Endodermal cell (in vitro differentiated cells): ENCODE measurements at places on chromosomes 6 and 20. TPM values are rescaled to one million over a fixed set of nuclear protein-coding genes. Genes with fewer than 3 reads are reported as not detected.
A peak's percentile ranks its signal among the peaks of the same experiment; 100 is the strongest.

- no peaks in the 10 kb centered on the region for H3K4me1 ChIP-seq
- H3K4me3 ChIP-seq = no peak overlapping the region
- no peaks in the 10 kb centered on the region for H3K36me3 ChIP-seq
- no peak overlapping the region for H3K27ac ChIP-seq
- no peak for DNase-seq
These were observed 16.6 kb downstream of the PRKN start for GRCh38 chr6:162710936-162711335.

DNA sequence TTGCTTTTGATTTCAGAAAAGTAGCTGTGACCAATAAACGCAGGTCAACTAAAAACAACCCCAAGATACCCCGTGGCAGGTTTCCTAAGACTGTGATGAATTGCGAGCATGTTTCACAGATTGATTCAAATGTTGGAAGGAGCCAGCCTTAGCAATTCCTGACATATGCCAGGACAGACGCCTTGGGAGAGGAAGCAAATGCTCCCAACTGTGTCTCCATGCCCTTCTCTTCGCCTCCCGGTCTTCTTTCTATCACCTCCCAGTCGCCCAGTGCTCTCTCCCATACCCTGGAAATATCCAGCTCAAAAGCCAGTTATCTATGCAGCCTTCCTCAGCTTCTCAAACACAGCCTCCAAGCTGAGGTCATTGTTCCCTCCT, 32.0 kb downstream of the KIAA0319 start:
- H3K4me3 ChIP-seq = no peak overlapping the region
- H3K27ac ChIP-seq = no peak overlapping the region
- no peak for DNase-seq
- H3K36me3 ChIP-seq = no peaks in the 10 kb centered on the region

Gene WASF1
- total RNA-seq = 34.8 and 35.3 TPM in 2 replicates

- no peak overlapping the region for H3K27ac ChIP-seq
- no peaks in the 10 kb centered on the region for H3K36me3 ChIP-seq
- no peaks in the 10 kb centered on the region for H3K27me3 ChIP-seq
These were observed 169.9 kb downstream of the BCAS1 start for GRCh38 chr20:53900380-53900999.

GRCh38 chr6:137625808-137626207, 131.6 kb upstream of the OLIG3 start:
- peaks cover 4% of the 10 kb centered on the region for H3K4me1 ChIP-seq
- no peaks in the 10 kb centered on the region for H3K27me3 ChIP-seq
- DNase-seq = no peak
- no peak overlapping the region for H3K4me3 ChIP-seq
- no peak overlapping the region for H3K27ac ChIP-seq
- H3K36me3 ChIP-seq = no peaks in the 10 kb centered on the region

DNA sequence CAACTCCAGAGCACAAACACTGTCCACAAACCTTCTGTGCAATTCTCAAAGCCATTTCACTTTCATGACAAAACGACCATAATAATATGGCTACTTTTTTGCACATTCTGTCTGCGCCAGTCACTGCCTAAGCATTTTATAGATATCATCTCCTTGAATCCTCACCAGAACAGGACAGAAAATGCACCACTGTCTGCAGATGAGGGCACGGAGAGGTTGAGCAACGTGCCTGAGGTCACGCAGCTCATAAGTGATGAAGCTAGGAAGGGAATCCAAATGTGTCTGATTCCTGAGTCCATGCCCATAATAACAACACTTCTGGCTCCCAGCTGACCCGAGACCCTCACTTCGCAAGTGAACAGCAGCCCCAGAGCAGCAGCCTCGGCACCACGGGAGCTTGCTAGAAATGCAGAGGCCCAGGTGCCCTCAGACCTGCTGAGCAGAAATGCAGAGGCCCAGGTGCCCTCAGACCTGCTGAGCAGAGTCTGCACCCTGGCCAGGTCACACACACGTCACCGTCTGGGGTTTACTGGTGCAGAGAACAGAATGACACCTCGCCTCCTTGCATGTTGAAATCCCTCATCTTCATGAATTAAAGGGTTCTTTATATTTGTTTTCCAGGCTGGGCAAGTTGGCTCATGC, 265.2 kb downstream of the BMP7 start:
- no peak for DNase-seq
- no peak overlapping the region for H3K27ac ChIP-seq
- no peak overlapping the region for H3K4me3 ChIP-seq
- peaks cover 3% of the 10 kb centered on the region for H3K4me1 ChIP-seq
- H3K36me3 ChIP-seq = no peaks in the 10 kb centered on the region

GRCh38 chr20:51426718-51427650, 115.5 kb downstream of the NFATC2 start:
- no peak overlapping the region for H3K27ac ChIP-seq
- no peaks in the 10 kb centered on the region for H3K36me3 ChIP-seq
- DNase-seq = no peak
- no peak overlapping the region for H3K4me3 ChIP-seq
- H3K4me1 ChIP-seq = no peaks in the 10 kb centered on the region

DNA sequence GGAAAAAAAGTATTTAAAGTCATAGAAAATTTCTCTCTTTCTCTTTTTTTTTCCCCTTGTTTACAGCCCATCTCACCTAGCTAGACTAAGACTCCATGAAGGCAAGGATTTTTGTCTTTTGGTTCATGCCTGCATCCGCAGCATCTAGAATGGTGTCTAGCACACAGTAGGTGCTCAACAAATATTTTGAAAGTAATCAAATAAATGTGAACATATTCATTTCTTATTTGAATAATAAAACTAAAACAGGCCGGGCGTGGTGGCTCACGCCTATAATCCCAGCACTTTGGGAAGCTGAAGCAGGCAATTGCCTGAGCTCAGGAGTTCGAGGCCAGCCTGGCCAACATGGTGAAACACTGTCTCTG, 4.7 kb upstream of the ZNF341 start:
- no peak overlapping the region for H3K27ac ChIP-seq
- no peaks in the 10 kb centered on the region for H3K36me3 ChIP-seq
- H3K4me3 ChIP-seq = no peak overlapping the region
- no peaks in the 10 kb centered on the region for H3K4me1 ChIP-seq

DNA sequence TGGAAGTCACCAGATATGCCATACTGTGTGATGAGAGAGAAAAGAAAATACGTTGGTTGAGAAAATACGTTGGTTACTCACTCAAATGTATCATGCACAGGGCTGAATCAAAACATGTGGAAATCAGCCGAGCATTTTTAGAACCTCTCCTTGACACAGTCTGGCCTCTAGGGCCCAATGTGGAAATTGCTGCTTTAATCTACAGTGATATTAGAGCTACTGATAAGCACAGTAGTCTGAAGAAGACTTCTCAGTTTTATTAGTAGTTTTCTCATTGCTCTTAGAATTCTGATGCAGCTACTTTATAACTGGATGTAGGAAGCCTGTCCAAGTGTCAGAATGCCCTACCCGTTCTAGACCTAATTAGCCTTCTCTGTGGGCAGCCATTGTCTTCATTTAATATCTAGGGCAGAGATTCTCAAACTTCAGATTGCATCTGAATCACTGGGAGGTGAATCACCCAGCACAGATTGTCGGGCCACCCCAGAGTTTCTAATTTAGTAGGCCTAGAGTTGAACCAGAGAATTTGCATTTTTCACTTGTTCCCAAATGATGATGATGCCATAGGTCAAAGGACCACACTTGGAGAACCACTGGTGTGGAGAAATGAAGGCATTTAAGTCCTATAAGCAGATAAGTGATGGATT, 229.1 kb downstream of the PLCB1 start:
- peaks cover 23% of the 10 kb centered on the region for H3K4me1 ChIP-seq
- no peak for DNase-seq
- no peaks in the 10 kb centered on the region for H3K36me3 ChIP-seq
- no peak overlapping the region for H3K27ac ChIP-seq
- H3K4me3 ChIP-seq = peak overlapping the region; percentile 67
- H3K27me3 ChIP-seq = no peaks in the 10 kb centered on the region

DNA sequence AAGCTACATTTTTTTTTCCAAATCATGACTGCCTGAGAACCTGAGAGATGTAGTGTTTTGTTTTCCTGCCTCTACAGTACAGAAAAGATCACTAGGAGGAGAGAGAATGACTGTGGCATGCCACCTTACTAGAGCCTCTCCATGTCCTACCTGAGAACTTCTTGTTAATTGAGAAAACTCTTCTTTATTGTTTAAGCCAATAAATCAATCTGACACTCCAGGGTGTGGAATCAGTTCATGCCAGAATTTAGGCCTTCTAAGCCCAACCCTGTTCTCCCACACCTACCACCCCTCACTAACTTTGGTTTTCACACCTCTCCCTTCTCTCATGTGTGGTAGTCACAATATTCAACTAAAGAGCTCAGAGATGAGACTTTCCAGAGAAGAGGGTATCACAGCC, 24.9 kb upstream of the BTN3A2 start:
- no peak overlapping the region for H3K27ac ChIP-seq
- no peak for DNase-seq
- H3K36me3 ChIP-seq = no peaks in the 10 kb centered on the region
- no peak overlapping the region for H3K4me3 ChIP-seq
- H3K27me3 ChIP-seq = peaks cover 10% of the 10 kb centered on the region
